ENCODE measurements at places on chromosomes 7 and 10.

DNA sequence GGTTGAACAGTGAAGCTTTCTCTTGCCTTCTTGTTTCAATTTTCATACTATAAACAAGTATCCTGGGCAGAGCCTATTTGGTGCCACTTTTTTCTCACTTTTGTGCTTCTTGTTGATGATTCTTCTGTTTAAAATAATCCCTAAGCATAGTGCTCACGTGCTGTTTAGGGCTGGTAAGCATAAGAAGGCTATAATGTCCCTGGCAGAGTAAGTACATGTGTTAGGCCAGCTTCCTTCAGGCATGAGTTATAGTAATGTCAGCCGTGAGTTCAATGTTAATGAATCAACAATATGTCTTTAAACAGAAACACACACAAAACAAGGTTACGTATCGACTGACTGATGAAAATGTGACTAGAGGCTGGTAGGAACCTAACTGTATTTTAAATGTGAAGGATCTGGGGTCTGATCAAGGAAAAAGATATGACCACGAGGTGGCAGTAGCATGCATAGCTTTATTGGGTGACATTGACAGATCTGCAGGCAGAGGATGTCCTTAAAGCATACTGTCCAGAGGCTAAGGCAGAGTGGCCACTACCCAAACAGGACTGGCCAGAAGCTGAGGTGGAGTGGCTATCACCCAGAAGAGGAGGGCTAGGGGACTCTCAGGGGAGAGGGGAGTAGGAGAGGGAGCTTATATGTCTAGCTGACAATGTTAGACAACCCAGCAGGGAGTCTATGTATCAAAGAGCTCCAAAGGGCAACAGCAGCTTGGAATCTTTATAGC is 113.7 kb downstream of the BRAF start:
- peak; percentile 68 for DNase-seq

DNA sequence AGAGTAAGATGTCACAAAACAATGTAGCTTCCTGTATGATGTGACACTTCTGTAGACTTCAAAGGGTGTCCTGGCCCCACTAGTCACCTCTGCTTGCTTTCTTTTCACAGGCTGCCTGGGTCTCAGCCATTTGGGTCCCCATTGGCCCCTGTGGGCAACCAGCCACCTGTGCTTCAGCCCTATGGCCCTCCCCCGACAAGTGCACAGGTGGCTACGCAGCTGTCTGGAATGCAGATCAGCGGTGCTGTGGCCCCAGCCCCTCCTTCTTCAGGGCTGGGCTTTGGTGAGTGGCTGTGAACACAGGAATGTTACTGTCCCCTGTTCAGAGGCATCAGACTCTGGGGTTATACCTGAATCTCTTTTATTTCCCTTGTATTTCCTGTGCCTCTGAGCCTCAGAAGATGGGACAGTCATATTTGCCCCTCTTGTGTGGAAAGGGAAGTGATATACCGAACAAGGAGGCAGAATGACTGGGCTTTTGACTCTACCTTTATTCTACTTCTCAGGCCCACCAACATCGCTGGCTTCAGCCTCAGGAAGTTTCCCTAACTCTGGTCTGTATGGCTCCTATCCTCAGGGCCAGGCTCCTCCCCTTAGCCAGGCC is 15.4 kb downstream of the SEC24C start:
- DNase-seq: peak; percentile 57

DNA sequence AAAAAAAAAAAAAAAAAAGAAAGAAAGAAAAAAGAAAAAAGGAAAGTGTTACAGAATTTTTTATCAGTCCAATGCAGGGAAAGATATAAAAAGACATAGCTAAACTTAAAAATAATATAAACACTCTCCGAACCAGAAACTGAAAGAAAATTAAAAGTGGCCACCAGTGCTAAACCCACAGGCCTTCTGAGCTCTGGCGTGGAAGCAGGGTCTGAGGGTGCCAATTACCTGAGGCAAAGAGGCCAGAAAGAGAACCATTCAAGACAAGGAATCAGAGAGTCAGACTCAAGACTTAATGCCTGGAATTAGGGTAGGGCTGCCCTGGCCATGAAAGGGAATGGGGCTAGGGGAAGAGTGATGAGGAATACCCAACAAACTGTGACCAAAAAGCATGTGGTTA is 36.9 kb upstream of the STARD3NL start:
- no peak for DNase-seq

DNA sequence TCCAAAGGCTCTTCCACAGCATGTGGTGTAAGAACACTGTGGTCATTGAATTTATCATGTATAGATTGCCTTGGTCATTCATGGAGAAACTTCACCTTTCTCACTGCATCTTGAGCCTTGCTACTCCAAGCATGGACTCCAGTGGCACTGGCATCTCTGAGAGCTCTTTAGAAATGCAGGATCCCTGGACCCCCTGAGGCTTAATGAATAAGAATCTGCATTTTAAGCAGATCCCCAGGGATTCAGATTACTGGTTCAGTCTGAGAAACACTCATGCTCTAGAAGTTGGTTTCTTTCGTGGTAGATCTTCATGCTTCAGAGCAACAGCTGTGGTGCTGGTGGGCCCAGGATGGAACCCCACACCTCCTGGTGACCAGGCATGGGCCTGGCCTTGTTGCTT is 63.2 kb downstream of the CFAP58 start:
- DNase-seq: no peak

GRCh38 chr10:113020475-113020753 is 70.4 kb downstream of the TCF7L2 start:
- no peak for DNase-seq

DNA sequence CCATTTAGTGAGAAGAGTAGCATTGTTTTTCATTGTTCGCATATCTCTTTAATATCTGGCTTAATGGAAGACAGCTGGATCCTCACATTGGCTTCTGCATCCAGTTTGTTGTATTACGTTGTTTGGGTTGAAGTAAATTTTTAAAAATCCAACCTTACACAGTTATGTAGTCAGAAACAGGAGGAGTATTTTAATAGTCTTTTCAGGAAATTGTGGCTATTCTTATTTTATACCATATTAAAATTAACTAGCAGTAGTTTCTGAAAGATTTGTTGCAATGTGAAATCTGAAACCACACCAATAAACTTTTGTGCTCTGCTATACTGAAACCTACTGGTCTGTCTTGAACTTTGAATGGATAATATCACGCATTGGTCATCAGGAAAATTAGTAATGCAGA is 27.9 kb downstream of the MYPN start:
- no peak for DNase-seq

- DNase-seq: peak; percentile 62
These were observed at the start of gene GSAP for GRCh38 chr7:77415823-77416620. GSAP (minus strand) TSS chr7:77416349; CDS start chr7:77416321, 28 bp downstream.

GRCh38 chr7:134533288-134533771 is 6.0 kb downstream of the AKR1B10 start:
- DNase-seq: no peak

- peak; percentile 42 for DNase-seq
These were observed 23.3 kb downstream of the CLIP2 start for GRCh38 chr7:74312418-74313028.

DNA sequence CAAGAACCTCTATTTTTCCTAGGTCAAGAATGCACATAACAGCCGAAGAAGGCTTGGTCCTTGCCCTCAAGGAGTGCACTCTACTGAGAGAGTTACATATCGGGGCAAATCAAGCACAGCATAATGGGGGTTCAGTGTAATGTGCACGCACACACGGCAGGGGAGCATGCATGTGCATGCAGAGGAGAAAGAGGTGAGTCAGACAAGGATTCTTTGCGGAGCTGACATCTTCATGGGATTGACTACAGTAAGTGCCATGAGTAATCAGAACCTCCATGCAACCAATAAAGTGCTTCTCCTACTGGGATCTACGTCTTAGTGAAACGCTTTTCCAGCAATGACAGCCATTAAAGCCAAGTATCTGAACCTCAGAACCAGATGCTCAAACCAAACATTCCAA is 123.6 kb downstream of the RNF216 start:
- no peak for DNase-seq

GRCh38 chr10:95177429-95177828 is 16.6 kb upstream of the ACSM6 start:
- no peak for DNase-seq

DNA sequence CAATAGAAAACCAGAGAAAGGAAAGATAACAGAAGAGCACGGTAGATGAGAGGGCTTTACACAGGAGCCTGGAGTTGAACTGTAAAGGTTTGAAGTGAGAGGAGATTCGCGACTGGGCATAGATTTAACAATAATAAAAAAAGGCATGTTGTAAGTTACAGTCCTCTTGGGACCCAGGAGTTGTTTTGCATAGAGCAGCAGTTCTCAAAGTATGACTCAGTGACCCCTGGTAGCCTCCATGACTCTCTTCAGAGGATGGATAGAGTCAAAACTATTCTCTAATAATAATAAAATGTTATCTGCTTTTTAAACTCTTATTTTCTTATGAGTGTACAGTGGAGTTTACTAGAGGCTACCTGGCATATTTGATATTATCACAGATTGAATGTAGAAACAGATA is 262.3 kb downstream of the SORCS3 start:
- DNase-seq: no peak

DNA sequence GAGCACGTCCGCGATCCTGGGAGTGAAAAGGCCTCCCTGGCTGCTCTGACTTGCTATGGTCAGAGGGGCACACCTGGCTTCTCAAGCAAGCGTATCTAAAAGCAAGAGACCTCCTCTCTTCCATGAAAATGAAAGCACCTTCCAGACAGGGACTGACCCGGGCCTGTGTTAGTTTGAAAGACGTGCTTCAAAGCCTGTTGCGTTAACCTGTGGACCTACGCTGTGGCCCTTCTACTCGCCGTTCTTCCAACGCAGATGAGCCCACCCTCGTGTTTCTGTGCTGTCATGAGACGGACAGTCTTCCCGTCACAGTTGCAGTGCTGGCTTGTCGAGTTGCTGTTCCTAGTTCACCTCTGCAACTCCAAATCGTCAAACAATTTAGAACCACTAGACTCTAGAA is 15.5 kb upstream of the GDI2 start:
- no peak for DNase-seq

DNA sequence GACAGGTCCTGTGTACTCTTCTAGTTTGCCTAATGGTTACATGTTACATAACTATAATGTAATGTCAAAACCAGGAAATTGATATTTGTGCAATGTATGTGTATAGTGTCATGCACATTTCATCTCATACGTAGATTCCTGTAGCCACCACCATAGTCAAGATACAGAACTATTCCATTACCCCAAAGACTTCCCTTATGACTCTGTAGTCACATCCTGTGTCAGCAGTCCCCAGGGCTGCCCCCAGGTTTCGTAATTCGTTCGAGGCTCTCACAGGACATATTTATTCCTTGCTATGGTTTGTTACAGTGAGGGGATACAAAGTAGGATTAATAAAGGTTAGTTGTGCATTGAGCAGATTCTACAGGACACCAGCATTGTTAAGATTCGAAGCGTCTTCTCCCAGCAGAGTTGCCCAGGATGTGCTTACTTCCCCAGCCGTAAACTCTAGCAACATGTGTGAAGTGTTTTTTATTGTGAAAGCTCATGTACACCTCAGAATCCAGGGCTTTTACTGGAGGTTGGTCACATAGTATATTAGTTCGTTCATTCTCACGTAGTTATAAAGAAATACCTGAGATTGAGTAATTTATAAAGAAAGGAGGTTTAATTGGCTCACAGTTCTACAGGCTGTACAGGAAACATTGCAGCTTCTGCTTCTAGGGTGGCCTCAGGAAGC is 18.6 kb downstream of the RABGEF1 start:
- DNase-seq: peak; percentile 69

GRCh38 chr10:98016772-98017475 is 13.5 kb downstream of the CRTAC1 start:
- no peak for DNase-seq

DNA sequence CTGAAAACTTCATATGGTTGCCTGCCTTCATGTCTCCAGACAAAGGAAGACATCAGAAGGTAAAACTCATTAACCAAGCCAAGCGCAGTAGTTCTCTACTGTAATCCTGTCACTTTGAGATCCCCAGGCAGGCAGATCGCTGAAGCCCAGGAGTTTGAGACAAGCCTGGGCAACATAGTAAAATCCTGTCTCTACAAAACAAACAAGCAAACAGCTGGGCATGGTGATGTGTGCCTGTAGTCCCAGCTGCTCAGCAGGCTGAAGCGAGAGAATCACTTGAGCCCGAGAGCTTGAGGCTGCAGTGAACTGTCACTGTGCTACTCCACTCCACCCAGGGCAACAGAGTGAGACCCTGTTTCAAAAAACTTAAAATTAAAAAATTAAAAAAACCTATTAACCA is 467.4 kb upstream of the SORCS1 start:
- no peak for DNase-seq

DNA sequence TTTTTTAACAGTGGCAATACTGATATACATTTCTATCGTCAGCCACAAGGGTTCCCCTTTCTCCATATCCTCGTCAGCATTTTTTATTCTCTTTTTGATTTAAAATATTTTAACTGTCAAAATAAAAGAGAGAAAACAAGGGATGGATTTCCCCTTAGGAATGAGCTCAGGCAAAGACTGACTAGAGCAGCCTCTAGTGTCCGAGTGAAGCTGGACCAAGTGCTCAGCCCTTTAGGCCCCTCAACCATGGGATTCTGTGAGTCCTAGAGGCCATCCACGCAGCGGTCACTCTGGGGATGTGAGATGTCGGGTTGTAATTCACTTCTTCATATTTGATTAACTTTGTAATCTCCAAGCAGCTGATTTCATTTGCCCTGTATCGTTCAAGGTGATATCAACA is 137.4 kb upstream of the RNF32 start:
- DNase-seq: no peak

DNA sequence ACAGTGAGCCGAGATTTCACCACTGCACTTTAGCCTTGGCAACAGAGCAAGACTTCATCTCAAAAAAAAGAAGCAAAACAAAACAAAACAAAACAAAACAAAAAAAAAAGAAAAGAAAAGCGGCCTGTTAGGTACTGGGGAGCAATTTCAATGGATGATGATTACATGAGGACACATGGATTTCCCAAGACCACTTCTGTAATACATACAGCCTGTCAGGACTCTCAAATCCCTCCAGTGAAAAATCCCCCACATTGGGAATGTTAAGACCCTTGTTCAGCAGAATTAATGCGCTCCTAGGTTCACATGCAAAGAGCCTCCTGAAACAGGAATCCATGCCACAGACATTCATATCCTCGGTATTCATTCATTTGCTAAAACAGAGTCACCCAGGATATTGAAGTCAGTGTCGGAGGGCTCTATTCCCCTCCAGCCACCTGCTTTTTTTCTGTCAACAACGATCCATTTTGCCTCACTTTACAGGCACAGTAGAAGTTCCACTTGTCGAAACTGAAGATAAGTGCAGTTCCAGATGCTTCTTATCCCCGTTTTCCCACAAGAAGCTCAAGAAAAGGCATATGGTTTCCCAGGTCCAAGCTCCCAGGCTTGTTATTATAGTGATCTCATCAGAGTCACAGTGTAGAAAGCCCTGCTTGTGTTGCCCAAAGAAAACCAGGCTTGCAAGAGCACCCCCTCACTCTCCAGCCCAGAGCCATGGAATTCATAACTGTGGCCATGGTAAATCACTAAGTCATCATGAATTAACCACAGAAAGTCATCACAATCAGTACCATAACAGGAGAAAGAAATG is 20.2 kb downstream of the SLC16A12 start:
- no peak for DNase-seq

GRCh38 chr7:141231018-141231792 is 157.3 kb downstream of the TMEM178B start:
- no peak for DNase-seq

- DNase-seq: no peak
These were observed 177.0 kb downstream of the PRKAG2 start for GRCh38 chr7:151699928-151700319.

- DNase-seq: no peak
These were observed 187.9 kb downstream of the DPY19L1 start for GRCh38 chr7:34849163-34849960.

- peak; percentile 76 for DNase-seq
These were observed 24.5 kb upstream of the SVIL start for GRCh38 chr10:29658984-29659965.
